ENCODE measurements at places on chromosomes 12 and 14.

DNA sequence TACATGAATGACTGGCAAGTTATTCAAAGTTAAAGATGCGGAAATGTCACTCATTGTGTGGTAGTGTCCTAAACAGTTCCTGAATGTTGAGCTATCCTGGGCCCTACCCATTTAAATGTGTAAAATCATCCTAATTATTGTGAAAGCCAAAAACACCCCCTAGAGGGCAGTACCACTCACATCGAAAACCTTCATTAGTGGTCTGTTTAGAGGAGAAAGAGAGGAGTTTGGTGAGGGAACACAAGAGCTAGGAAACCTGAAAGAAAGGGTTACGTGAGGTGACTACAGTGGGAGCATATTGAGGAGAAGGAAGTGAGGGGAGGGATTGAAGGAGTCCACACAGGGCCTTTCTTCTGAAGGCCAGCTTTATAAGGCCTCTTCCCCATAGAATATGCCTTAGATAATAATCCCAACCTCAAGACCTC lies 2.5 kb upstream of the TEP1 start:
- no peak for DNase-seq

GRCh38 chr12:4663971-4664505 lies 15.1 kb downstream of the NDUFA9 start:
- no peak for DNase-seq

- DNase-seq: no peak
Measured at GRCh38 chr14:33617154-33617553, 333.7 kb downstream of the EGLN3 start.

- DNase-seq: no peak
Measured at GRCh38 chr12:10098791-10099190, at the start of gene CLEC1A. Gene CLEC1A, minus strand, starts transcription at chr12:10098985. Its CDS starts 63 bp downstream, at chr12:10098922.

- DNase-seq: no peak
Measured at GRCh38 chr14:103889313-103890051, 38.8 kb upstream of the TDRD9 start.
